ENCODE measurements at places on chromosomes 7 and 10.

DNA sequence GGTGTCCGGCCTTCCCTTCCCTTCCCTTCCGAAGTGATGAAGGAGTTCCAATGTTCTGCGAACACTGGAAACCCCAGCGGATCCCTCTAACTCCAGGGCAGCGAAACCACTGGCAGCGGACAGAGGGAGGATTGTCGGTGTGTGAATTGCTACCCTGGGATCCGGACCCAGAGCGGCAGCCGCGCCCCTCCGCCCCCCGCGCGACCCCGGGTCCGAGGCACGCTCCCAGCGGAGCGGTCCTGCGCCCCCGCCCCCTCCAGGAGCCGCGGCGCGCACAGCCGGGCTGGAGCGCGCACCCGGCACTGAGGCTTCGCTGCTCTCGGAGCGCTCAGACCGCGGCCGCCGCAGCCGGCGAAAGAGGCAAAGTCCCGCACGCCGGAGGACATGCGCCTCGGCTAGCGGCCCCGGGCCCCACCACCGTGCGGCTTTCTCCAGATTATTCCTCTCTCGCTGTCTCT, at the start of gene PTPRZ1:
PTPRZ1 (plus strand) TSS at position 331 of the 458 bp plus-strand sequence. CDS start 339 bp downstream, outside the sequence.
- DNase-seq: peak; percentile 7

DNA sequence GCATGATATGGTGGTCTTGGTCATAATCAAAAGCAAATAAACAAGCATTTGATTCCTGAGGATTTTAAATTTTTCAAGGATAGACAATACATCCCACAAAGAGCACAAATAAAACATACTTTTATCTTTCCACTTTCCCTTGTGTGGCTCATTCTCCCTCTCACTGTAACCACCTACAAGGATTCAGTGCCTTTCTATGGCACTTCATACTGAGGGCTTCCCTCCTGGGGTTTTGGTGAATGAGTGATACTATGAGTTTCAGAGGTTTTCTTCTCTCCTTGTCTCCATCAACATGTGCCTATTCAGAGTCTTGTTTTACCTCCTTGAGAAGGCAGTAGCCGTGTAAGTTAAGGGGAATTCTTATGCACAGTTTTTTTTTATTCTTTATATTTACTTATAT, 296.0 kb upstream of the TEX47 start:
- no peak for DNase-seq

DNA sequence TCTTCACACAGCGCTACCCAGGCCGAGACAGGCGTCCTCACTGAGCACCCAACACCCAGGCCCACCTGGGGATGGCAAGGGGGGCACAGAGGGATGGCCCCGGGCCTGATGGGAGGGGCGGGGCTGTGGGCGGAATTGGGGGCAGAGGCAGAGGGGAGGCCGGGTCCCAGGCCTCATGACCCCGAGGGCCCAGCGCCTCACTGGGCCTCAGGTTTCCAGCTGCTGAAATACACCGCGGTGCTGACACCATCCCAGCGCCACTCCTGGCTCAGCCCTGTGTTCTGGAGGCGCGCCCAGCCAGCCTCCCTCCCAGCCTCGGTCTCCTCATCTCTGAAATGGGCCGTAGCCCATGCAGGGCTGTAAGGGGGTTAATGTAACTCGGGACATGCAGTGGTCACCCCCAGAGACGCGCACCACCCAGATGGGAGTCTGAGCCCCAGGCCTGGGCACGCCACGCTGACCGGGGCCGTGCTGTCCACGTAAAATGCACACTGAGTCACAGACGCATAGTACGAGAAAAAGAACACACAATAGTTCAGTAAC, 82.3 kb downstream of the UNCX start:
- DNase-seq: no peak

GRCh38 chr7:6106140-6106904, 75.1 kb downstream of the ANKRD61 start:
- DNase-seq: peak; percentile 63

- no peak for DNase-seq
Measured at GRCh38 chr10:112763916-112764520, 186.0 kb upstream of the TCF7L2 start.

GRCh38 chr10:121069061-121069850, 218.1 kb downstream of the WDR11 start:
- no peak for DNase-seq

- DNase-seq: no peak
Measured at GRCh38 chr7:3657206-3657605, 356.2 kb downstream of the SDK1 start.

DNA sequence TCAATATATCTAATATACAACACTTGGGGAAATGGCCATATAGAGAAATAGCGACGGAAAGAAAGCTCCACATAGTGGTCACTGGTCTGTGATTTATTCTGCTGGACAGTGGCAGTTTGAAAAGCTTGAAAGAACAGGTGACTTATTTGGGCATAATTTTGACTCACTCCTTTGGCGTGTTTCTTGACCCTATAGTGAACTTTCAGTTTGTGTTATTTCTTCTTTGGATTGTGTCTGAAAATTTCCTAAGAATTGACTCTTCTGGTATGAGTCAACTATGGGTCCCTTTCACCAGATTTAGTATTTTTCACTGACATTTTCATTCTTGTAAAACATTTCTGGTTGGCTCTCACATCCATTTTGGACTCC, 25.8 kb upstream of the IMMP2L start:
- no peak for DNase-seq

GRCh38 chr10:29841724-29842649, 207.2 kb upstream of the SVIL start:
- DNase-seq: no peak

DNA sequence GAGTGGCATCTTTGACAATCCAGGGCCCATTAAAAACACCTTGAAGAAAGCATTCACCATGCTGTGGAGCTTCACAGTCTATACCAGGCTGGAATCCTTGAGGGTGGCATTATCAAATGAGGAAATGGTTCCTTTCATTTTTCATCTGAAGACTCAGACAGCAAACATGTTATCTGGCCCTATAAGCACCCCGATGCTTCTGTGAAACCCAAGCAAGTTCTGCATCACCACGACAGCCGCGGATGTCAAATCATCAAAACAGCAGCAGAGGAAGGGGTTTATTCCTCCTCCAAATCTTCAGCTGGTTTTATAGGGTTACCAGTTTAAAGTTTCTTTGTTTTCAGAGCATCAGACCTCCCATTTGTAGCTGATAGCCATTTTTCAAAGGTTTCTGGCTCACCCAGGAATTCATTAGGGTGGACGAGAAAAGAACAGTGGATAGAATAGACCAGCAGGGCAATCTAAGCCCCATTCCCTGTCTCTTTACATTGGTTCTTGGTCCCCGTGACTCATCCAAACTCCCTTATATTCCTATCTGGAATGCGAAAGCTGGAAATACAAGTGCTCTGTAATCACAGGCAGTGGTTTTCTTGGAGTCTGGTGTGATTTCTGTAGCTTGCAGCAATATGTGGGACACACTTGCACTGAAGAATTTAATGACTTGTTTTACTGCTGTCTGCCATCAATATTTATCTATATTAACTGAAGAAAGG, 217.9 kb downstream of the SKAP2 start:
- no peak for DNase-seq

DNA sequence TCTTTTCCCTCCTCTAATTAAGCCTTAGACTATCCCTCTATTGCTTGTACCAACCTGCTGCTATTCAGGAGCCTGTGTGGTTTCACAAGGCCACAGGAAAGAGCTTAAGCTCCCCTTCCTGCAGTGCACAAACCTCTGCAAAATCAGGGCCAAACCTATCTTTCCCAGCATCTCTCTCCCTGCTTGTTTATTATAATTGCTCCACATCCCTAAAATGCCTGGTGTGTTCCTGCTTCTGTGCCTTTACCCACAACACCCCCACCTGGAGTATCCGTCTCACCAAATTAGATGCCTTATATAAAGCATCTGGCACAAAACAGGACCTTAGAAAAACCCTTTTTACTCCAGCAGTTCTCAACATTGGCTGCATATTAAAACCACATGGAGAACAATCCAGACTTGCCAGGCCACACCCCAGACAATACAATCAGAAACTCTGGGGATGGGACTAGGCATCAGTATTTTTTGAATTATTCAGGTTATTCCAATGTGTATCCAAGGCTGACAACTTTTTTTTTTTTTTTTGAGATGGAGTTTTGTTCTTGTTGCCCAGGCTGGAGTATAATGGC, 16.7 kb downstream of the SEC31B start:
- DNase-seq: no peak

DNA sequence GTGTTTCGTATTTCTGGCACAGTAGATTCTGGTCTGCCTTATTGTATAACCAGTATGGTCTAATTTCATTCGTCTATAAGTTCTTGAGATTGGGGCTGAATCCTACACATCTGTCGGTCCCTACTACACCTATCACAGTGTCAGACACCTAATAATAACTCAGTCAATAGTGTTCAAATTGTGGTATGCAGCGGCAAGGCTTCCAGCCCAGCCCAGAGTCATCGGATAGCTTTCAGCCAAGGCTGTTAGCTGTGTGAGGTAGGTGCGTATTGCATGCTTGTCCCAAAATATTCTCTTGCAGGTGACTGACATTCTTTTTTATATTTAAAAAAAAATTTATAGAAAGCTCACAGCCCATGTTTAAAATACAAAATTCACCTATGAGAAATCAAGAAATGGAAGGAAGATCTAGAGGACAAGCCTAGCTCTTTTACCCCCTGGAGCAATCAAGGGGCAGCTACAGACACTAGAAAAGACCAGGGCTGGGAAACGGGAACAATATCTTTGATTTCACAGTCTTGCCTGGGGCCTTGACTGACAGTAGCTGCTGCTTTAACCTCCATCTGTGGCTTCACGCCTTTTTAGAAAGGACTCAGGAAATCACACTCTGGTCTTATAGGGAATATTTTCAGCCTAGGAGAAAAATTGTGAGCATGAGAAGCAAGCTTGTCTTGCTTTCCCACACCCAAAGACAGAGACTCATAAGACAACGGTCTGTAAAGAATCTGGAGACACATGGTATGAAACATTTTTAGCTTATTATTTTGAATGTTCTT, 9.5 kb upstream of the ASB4 start:
- DNase-seq: no peak

- no peak for DNase-seq
Measured at GRCh38 chr10:9222917-9223316, 1168.4 kb downstream of the GATA3 start.

GRCh38 chr7:158422887-158423560, 164.6 kb downstream of the PTPRN2 start:
- no peak for DNase-seq

DNA sequence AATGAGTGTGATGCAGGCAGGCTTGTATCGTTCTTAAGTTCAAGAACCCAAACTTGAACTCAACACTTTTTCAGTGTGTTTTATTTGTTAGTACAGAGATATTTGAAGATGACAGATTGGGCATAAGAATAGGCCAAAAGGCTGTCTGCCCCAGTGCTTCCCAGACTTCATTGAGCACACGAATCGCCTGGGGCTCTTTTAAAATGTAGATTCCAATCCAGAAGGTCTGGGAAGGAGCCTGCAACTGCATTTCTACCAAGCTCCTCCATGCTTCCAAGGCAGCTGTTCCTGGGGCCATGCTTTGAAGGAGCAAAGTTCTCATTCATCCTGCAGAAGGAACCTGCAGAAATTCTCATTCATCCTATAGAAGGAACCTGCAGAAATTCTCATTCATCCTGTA, 114.5 kb upstream of the INSYN2A start:
- DNase-seq: no peak

DNA sequence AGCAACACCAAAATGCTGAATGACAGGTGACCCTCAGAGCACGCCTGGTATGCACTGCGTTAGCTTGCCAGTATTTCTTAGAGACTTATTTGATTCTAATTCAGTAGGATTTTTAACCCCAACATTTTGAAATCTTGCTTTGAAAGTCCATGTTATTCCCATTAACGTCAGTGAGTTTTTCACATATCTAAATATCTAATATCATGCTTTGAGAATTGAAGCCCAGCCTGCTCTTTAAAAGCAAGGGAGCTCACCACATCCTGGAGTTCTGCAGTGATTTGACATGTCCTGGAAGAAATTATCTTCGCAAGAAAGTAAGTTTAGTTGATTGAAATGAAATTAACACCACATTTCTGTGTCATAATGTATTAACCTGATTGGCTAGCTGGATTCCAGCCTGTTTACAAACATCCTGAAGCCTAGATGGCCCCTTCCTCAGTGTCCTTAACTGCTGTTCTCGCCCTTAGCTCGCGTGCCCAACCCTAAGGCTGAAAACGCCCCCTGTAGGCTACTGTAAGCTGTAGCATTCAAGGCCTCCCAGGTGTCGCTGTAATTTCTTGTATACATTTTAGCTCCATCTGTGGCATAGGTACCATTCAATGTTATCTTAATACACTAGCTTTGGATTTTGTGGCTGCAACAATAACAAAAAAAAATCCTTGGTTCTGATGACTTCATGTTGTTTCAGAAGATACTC, 191.5 kb downstream of the MGMT start:
- no peak for DNase-seq

GRCh38 chr10:71727738-71728737, 8.5 kb upstream of the C10orf105 start:
- DNase-seq: peak; percentile 86

GRCh38 chr7:34341326-34341725, 316.7 kb upstream of the NPSR1 start:
- DNase-seq: no peak

DNA sequence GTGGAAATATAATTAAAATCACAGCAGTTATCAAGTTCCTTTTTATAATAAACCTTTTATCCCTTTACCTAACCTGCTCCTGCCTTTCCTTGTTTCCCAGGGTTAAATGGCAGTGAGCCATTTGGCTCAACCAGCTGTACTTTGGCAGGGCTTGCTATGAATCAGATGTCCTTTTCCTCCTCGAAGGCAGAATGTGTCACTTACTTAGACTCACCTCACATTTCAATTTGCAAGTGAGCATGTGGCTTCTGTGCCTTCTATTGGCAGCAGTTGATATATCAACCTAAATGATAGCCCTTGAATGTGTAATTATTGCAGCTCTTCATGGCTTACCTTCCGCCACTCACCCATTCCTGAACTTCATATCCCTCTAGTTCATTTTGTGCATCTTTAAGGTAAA, 301.7 kb downstream of the CSTF2T start:
- no peak for DNase-seq

DNA sequence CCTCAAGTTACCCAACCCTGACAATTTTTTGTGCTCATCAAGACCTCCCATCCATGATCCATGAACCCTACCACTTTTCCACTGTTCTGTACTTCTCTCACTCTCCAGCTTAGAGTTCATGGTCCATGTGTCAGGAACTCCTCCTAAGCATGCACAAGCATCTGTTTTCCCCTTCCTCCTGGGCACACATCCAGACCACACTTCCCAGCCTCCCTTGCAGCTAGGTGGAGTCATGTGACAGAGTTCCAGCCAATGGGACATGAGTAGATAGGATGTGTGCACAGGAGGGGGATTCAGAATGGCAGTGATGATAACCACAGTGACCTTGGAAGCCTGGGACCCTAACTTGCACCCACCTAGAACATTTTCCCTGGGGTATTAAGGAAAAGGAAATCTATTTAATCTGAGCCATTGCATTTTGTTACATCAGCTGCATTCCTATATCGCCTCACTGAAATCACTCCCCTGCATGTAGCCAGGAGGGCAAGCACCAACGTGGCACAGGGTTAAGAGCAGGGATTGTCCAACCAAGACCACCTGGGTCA, 9.6 kb upstream of the FRMPD2 start:
- no peak for DNase-seq

- DNase-seq: peak; percentile 88
Measured at GRCh38 chr7:2863461-2864066, 19.5 kb upstream of the GNA12 start.

Measured in activated CD4-positive, alpha-beta T cell treated with anti-CD3 and anti-CD28 coated beads for 36 hours (primary cell).